ENCODE measurements at places on chromosomes 1 and 21.
A peak's percentile ranks its signal among the peaks of the same experiment; 100 is the strongest.

DNA sequence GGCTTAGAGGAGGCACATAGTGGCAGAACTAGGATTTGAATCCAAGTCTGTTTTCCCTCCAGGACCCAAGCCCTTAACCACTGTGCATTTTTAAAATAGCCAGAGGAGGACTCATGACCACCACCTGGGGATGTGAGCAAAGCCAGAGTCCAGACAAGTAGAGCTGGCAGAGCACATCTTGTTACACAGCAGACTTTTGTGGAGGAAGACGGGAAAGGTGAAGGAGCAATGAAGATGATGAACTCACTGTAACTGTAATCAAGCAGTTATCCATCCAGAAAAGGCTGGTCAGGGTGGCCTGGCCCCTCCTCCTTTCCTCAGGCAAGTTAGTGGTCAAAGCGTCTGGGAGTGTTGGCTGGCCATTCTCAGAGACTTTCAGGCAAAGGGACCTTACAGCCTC is 50.9 kb downstream of the SLC44A3 start:
- no peak for DNase-seq

DNA sequence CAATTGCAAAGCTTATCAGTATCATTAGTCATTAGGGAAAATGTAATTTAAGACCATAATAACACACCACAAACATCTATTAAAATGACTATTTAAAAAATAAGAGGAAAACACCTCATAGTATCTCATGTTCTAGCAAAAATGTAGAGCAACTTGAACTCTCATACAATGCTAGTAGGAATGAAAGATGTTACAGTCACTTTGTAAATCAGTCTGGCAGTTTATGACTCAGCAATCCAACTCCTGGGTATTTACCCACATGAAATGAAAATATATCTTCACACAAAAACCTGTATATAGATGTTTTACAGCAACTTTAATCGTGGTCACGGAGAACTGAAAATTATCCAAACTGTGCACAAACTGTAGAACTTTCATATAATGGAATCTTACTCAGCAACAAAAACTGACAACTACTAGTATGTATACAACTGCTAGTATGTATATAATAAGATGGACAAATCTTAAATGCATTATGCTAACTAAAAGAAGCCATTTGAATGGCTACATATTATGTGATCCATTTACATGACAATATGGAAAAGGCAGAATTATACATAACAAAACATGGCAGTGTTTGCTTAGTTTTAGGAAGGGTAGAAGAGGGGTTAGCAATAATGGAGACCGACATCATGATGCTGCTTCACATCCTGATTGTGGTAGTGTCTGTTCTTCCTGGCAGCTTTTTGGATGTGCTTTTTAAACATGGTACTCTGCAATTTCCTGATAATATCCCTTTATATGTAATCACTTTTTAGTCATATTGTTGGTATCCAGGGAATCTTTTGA is 267.0 kb downstream of the KCTD3 start:
- no peak for DNase-seq

GRCh38 chr1:203216274-203217138 is 13.0 kb downstream of the CHIT1 start:
- DNase-seq, result peak; percentile 69

DNA sequence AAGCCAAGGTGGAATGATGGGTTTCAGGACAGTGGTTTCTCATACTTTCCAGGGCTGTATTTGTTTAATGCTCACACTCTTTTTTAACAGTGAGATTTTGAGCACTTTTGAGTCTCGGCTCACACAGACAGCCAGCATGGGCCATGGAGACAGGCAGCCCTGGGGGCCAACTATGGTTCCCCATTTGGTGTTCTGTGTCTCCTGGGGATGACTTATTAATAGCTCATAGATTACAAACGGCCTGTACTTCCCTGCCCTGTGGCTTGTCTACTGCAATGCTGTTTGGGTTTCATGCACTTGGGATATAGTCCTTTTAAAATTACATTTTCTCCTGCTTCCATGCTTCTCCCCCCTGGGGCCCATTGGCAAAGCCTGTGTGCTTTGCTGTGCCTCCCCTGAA is 178.3 kb downstream of the KCNJ6 start:
- DNase-seq, result no peak

- no peak for DNase-seq
These were observed 340.9 kb downstream of the MATN1 start for GRCh38 chr1:30382496-30382895.

DNA sequence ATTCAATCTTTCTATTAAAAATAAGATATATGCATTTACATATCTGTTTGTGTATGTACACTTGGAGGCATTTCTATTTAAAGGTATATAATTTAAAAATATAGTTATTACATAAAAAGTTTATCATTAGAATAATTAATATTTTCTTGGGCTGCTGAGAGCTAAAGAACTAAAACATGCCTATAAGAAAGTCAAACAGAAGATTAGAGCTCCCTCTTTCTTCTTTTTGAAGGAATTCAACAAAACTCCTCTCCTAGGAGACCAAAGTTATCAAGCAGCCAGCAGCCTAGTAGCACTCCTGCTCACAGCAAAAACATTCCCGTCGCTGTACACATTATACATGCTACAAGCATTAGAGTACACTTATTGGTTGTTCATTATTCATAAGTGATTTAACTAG is 216.4 kb downstream of the VAV3 start:
- DNase-seq, result no peak

- no peak for DNase-seq
These were observed 161.3 kb downstream of the ROR1 start for GRCh38 chr1:63935143-63935542.

GRCh38 chr1:213980906-213981305 is 6.9 kb upstream of the PROX1 start:
- no peak for DNase-seq
